H9 (cell line): ENCODE measurements at places on chromosomes 4 and X. TPM values are rescaled to one million over a fixed set of nuclear protein-coding genes. Genes with fewer than 3 reads are reported as not detected.
A peak's percentile ranks its signal among the peaks of the same experiment; 100 is the strongest.

GRCh38 chr4:112421911-112422310 is 94.1 kb downstream of the NEUROG2 start:
- no peak for DNase-seq
- H3K27me3 ChIP-seq: no peaks in the 10 kb centered on the region

- H3K27me3 ChIP-seq: no peaks in the 10 kb centered on the region; the same call in 1 of the 2 replicates
- DNase-seq: no peak
- H3K4me3 ChIP-seq: no peak overlapping the region
- H3K27ac ChIP-seq: no peak overlapping the region
- peaks cover 10% of the 10 kb centered on the region for H3K36me3 ChIP-seq
Measured at GRCh38 chr4:3372933-3373465, 68.8 kb upstream of the HGFAC start.

DNA sequence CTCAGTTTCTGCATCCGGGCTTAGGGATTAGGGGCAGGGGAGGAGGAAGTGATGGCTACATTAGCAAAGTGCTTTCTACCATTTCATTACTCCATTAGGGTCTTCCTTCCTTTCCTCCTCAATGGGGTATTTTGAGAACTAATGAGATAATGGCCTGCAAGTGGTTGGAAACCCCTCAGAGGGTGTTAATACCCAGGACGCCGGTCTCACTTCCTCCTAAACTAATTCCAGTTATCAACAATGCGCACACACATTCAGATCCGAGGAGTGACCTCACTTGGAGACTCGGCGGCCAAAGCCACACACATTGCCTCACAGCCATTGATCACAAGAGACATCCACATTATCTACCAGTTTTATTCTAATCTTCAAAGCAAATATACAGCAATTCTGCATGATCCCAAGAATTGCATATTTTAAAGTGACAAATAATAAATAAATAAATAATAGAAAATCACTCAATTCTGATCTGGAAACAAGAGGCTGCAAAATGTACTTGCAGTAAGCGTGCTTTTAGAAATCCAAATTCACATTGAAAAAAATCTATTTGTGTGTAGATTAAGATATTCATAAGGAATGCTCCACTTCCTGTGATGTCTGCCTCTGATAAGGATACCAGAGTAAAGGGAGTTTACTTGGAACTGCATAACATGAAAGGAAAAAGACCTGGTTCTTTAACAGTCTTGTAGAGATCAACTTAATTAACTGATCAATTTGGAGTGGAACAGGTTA is 329.1 kb downstream of the FBXW7 start:
- no peak for DNase-seq
- no peaks in the 10 kb centered on the region for H3K4me1 ChIP-seq
- no peak overlapping the region for H3K27ac ChIP-seq
- no peaks in the 10 kb centered on the region for H3K36me3 ChIP-seq
- H3K27me3 ChIP-seq: no peaks in the 10 kb centered on the region

GRCh38 chrX:23811656-23812055 is 28.7 kb downstream of the SAT1 start:
- H3K27ac ChIP-seq: no peak overlapping the region
- no peaks in the 10 kb centered on the region for H3K36me3 ChIP-seq
- no peak overlapping the region for H3K4me3 ChIP-seq
- H3K4me1 ChIP-seq: no peaks in the 10 kb centered on the region
- H3K27me3 ChIP-seq: no peaks in the 10 kb centered on the region

DNA sequence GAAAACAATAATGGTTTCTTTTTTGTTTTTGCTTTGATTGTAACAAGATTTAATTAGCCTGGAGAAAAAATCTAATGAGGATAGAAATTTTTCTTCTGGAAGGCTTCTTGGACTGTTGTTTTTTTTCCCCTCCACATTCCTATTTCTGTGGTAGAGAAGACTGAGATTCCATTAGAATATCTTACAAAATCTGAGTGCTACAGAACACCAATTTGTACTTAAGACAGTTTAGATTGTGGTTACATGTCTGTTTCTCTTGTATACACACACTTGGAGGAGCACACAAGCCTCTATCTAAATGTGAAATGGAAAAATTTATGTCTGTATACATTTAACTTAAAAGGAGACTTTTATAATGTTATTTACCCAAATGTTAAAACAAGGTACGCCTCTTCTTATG is 176.9 kb upstream of the ARSJ start:
- no peak overlapping the region for H3K27ac ChIP-seq
- H3K27me3 ChIP-seq: no peaks in the 10 kb centered on the region
- no peaks in the 10 kb centered on the region for H3K36me3 ChIP-seq
- H3K4me1 ChIP-seq: no peaks in the 10 kb centered on the region
- no peak for DNase-seq

GRCh38 chr4:6252051-6252450 is 17.6 kb upstream of the WFS1 start:
- DNase-seq: no peak
- no peak overlapping the region for H3K4me3 ChIP-seq
- no peaks in the 10 kb centered on the region for H3K4me1 ChIP-seq
- no peaks in the 10 kb centered on the region for H3K36me3 ChIP-seq
- no peaks in the 10 kb centered on the region for H3K27me3 ChIP-seq

DNA sequence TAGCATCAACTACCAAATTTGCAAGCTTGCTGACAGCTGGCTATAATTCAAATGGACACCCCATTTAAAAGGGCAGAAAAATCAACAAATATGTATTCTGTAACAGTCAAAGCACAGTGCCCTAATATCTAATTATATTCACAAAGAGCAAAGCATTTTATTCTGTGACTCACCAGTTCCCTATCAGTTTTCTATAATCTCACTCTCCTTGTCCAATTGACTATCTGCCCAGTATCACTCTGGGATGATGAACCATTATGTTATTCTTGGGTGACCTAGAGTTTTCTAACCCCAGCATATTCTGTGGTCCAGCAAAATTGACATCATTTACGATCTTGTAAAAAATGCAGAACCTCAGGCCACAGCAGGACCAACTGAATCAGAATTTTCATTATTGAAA is 82.0 kb upstream of the FREM3 start:
- H3K27me3 ChIP-seq: no peaks in the 10 kb centered on the region
- DNase-seq: no peak
- H3K36me3 ChIP-seq: peaks cover 4% of the 10 kb centered on the region; the same call in 1 of the 3 replicates

- no peaks in the 10 kb centered on the region for H3K4me1 ChIP-seq
- no peak overlapping the region for H3K27ac ChIP-seq
- no peak overlapping the region for H3K4me3 ChIP-seq
Measured at GRCh38 chr4:40040908-40041307, 15.7 kb upstream of the N4BP2 start.

DNA sequence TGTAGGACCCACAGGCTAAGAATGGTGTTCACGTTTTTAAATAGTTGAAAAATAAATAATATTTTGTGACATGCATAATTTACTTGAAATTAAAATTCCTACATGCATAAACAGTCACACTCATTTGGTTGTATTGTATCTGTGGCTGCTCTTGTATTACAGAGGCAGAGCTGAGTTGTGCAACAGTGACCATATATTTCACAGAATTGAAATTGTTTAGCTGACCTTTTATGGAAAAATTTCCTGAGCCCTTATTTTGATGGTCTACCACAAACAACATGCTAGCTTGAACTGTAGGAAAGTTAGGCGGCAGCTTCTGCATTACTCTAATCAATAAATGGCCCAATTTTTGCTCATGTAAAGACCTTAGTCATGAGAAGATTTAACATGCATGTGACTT is 633.4 kb upstream of the AADAT start:
- no peak for DNase-seq
- H3K36me3 ChIP-seq: no peaks in the 10 kb centered on the region
- no peak overlapping the region for H3K4me3 ChIP-seq
- H3K27ac ChIP-seq: no peak overlapping the region
- H3K4me1 ChIP-seq: no peaks in the 10 kb centered on the region

- no peaks in the 10 kb centered on the region for H3K27me3 ChIP-seq
- no peak overlapping the region for H3K4me3 ChIP-seq
- H3K27ac ChIP-seq: no peak overlapping the region
- DNase-seq: no peak
- H3K4me1 ChIP-seq: peaks cover 2% of the 10 kb centered on the region; the same call in 1 of the 2 replicates
Measured at GRCh38 chr4:80305466-80305865, 30.1 kb upstream of the CFAP299 start.

GRCh38 chr4:175824076-175824475 is 12.0 kb upstream of the GPM6A start:
- DNase-seq: no peak
- H3K4me3 ChIP-seq: no peak overlapping the region
- no peaks in the 10 kb centered on the region for H3K27me3 ChIP-seq
- no peak overlapping the region for H3K27ac ChIP-seq
- no peaks in the 10 kb centered on the region for H3K4me1 ChIP-seq
- no peaks in the 10 kb centered on the region for H3K36me3 ChIP-seq

DNA sequence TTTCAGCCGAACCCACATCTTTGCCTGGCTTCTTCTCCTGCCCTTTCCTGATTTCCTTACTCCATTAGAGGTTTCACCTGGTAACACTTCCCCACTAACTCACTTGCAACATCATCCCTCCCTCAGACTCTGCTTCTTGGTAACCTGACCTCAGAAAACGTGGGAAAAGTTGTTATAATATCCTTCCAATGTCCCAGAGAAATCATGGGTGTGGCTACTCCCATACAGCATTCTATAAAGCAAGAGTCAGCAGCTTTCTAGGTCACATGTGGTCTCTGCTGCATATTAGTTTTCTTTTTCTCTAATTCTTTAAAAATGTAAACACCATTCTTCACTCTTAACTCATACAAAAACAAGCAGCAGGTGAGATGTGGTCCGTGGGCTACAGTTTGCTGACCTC is 283.1 kb upstream of the MAOA start:
- no peak overlapping the region for H3K4me3 ChIP-seq
- no peaks in the 10 kb centered on the region for H3K27me3 ChIP-seq
- DNase-seq: no peak
- 0 out of 2 replicates have a peak, but pooled peaks cover 4% of the 10 kb centered on the region for H3K36me3 ChIP-seq

GRCh38 chr4:55500072-55500471 is 46.6 kb downstream of the CLOCK start:
- H3K27me3 ChIP-seq: no peaks in the 10 kb centered on the region
- H3K4me3 ChIP-seq: no peak overlapping the region
- peaks cover 6% of the 10 kb centered on the region for H3K36me3 ChIP-seq
- 0 out of 2 replicates have a peak, but pooled peaks cover 3% of the 10 kb centered on the region for H3K4me1 ChIP-seq
- no peak for DNase-seq

DNA sequence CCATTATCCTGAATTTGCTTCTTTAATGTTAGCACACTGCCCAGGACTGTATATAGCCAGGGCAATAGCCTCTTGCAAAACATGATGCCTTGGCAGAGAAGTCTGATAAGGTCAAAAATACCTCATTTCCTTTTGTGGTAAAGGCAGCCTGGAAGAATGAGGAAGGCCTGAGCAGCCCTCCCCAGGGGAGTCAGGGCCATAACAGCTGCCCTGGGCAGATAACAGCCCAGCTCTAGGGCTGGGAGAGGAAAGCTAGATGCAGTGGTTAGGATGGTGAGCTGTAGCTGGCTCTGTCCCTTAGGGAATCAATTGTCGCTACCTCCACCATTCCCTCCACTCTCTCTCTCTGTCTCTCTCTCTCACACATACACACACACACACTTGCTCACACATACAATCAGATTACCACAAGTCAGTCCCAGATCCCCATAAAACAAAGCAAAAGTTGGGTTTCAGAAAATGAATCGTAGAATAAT is 29.2 kb downstream of the EFHC2 start:
- H3K4me1 ChIP-seq: no peaks in the 10 kb centered on the region
- peaks cover 6% of the 10 kb centered on the region for H3K36me3 ChIP-seq

GRCh38 chrX:7112071-7112470 is 35.4 kb upstream of the STS start:
- H3K4me1 ChIP-seq: peaks cover 7% of the 10 kb centered on the region; the same call in 1 of the 2 replicates
- peaks cover 8% of the 10 kb centered on the region for H3K36me3 ChIP-seq
- no peaks in the 10 kb centered on the region for H3K27me3 ChIP-seq
- H3K27ac ChIP-seq: no peak overlapping the region
- H3K4me3 ChIP-seq: no peak overlapping the region

- DNase-seq: no peak
- H3K4me1 ChIP-seq: no peaks in the 10 kb centered on the region
- no peaks in the 10 kb centered on the region for H3K27me3 ChIP-seq
- no peaks in the 10 kb centered on the region for H3K36me3 ChIP-seq
- H3K4me3 ChIP-seq: no peak overlapping the region
- H3K27ac ChIP-seq: no peak overlapping the region
Measured at GRCh38 chr4:133137571-133137970, 11.5 kb upstream of the PCDH10 start.

GRCh38 chrX:123330229-123330942 is 146.3 kb downstream of the GRIA3 start:
- DNase-seq: no peak
- no peak overlapping the region for H3K27ac ChIP-seq
- H3K27me3 ChIP-seq: no peaks in the 10 kb centered on the region
- no peak overlapping the region for H3K4me3 ChIP-seq
- H3K4me1 ChIP-seq: no peaks in the 10 kb centered on the region

GRCh38 chr4:183321079-183321478 is 1.0 kb upstream of the CLDN22 start:
- no peaks in the 10 kb centered on the region for H3K27me3 ChIP-seq
- H3K36me3 ChIP-seq: peaks cover 21% of the 10 kb centered on the region
- DNase-seq: no peak
- no peaks in the 10 kb centered on the region for H3K4me1 ChIP-seq
- H3K4me3 ChIP-seq: no peak overlapping the region
- no peak overlapping the region for H3K27ac ChIP-seq

- peak; percentile 59 for DNase-seq
- peaks cover 6% of the 10 kb centered on the region; the same call in 1 of the 2 replicates for H3K4me1 ChIP-seq
- H3K27me3 ChIP-seq: peaks cover 17% of the 10 kb centered on the region
- no peak overlapping the region for H3K4me3 ChIP-seq
- no peaks in the 10 kb centered on the region for H3K36me3 ChIP-seq
Measured at GRCh38 chrX:107773206-107773605, 2.4 kb downstream of the TSC22D3 start.

DNA sequence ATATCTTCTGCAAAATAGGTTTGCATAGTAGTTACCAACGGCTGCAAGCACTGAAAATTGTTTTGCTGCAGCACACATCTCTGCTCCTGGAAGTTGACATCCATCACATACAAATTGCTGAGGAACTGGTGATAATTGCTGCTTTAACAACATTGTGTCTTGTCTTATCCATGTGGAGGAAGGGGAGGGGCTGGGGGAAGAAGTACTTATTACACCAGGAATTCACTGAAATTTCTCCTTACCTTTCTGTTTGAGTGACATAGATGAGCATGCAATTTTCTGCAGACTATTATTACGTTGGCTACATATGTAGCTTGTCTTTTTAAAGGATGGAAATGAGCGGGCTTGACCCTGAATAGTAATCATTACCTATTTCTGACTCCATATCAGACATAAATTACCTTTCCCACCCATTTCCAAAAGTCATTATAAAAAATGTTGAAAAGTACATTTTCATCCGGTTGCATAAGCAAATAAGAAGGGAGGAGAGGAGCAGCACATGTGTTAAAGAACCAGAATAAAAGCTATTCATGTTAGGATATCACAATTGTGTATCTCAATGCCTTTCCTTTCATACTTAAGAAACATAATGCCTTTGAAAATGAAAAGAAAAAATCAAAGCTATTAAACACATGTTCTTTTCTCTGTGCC is 1905.6 kb downstream of the PCDH7 start:
- H3K27me3 ChIP-seq: no peaks in the 10 kb centered on the region
- no peaks in the 10 kb centered on the region for H3K4me1 ChIP-seq
- no peak overlapping the region for H3K27ac ChIP-seq
- peaks cover 5% of the 10 kb centered on the region; the same call in 1 of the 2 replicates for H3K36me3 ChIP-seq
- DNase-seq: no peak

Gene GABRG1
- 0.11 TPM in 2 replicates for total RNA-seq

Gene SMIM31
- total RNA-seq: not detected in 2 replicates

Gene THOC2
- total RNA-seq: 70.5 and 72.1 TPM in 2 replicates

Gene RBMXL3
- total RNA-seq: not detected in 2 replicates

Gene MBNL3
- 2.4 and 2.6 TPM in 2 replicates for total RNA-seq

Gene CT47A1
- not detected in 2 replicates for total RNA-seq

Gene SCRG1
- total RNA-seq: not detected in 2 replicates

Gene EPHA5
- total RNA-seq: not detected in 2 replicates

Gene GATA1
- not detected in 2 replicates for total RNA-seq

Gene SHROOM4
- total RNA-seq: 1.9 and 2.1 TPM in 2 replicates
